ENCODE measurements at places on chromosomes 5 and 9.

DNA sequence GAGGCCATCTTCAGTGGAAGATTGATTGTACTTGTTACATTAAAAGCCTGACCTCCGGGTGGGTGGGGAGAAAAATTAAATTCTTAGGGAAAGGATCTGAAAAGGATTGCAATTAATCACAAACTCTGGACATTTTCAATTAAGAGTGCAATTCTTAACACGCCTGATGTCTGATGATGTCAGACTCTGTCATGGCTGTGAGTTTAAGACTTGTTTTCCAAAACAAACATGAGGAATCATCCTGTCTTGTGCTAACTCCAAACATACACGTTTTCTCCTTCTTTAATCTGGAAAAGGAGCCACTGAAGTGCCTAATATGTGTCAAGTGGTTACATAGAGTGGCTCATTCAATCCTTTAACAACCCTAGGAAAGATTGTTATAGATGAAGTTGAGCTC is 60.4 kb upstream of the SMIM23 start:
- DNase-seq: no peak

GRCh38 chr9:18994263-18994916 is 38.6 kb downstream of the SAXO1 start:
- DNase-seq: no peak

GRCh38 chr5:58926541-58926935 is 343.7 kb downstream of the RAB3C start:
- DNase-seq: no peak

DNA sequence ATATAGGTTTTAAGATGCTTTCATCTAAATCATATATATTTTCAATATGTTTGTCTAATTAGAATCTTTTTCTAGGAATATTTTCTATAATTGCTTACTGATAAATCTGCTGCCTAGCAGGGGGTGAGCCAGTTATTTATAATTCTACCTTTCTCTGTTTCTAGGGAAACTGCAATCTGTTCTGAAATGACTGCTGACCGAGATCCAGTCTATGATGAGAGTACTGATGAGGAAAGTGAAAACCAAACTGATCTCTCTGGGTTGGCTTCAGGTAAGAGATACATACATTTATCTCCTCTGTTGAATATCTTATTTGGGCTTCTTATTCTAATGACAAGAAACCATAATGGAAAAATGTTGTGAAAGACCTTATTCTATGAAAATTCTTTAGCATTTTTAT is 127.3 kb downstream of the XRCC4 start:
- DNase-seq: no peak

DNA sequence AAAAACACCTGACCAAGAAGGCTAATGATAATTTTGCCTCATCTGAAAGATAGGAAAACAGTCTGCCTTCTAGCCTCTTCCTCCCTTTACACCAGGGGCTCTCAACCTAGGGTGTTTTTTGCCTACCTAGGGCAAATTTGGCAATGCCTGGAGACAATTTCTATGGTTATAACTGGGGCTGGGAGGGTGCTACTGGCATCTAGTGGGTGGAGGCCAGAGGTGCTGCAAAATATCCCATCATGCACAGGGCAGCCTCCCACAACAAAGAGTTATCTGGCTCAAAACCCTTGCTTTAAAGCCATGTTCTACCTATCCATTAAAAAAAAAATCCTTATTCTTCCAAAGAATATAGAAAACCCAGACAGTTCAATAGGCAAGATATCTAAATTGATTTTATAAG is 45.0 kb upstream of the NR3C1 start:
- DNase-seq: no peak

- no peak for DNase-seq
These were observed 200.4 kb upstream of the SLC24A2 start for GRCh38 chr9:19989213-19989612.

DNA sequence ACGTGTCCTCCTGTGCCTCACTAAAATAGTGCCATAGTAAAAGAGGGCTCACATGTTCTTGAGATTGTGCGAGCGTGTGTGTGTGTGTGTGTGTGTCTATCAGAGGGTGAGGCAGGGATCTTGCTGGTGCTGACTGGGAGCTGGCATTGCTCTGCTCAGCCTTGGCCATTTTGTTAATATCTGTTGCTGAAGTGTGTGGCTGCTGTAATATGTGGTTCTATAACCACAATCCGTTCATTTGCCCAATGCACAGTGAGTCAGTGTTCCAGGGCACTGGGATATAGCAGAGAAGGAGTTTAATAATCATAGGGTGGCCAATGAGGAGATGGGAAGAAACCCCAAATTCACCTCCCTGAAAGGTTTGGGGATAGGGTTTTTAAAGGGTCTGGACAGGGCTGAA is 61.3 kb downstream of the RASGRF2 start:
- no peak for DNase-seq

DNA sequence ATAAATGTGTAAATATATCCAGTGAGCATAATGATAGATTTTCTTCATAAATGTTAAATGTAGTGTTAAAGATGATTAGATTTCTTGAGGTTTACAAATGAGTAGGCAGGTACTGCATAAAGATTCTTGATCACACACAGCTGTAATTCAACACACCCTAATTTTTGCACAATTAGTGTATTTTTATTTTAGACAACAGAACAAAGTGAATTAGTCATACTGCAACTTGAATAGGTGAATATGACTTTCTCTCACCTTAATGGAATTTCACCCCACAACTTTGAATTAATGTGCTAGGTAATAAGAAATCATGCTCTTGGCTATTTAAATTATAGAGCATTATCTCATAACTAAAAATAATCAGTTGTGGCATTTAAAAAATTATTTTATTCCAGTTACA is 795.7 kb upstream of the ACO1 start:
- no peak for DNase-seq
